ENCODE measurements at places on chromosomes 2 and 18. TPM values are rescaled to one million over a fixed set of nuclear protein-coding genes. Genes with fewer than 3 reads are reported as not detected.

Gene CXCR1
- not detected for total RNA-seq

Gene PLGLB1
- 8.6 TPM for total RNA-seq

DNA sequence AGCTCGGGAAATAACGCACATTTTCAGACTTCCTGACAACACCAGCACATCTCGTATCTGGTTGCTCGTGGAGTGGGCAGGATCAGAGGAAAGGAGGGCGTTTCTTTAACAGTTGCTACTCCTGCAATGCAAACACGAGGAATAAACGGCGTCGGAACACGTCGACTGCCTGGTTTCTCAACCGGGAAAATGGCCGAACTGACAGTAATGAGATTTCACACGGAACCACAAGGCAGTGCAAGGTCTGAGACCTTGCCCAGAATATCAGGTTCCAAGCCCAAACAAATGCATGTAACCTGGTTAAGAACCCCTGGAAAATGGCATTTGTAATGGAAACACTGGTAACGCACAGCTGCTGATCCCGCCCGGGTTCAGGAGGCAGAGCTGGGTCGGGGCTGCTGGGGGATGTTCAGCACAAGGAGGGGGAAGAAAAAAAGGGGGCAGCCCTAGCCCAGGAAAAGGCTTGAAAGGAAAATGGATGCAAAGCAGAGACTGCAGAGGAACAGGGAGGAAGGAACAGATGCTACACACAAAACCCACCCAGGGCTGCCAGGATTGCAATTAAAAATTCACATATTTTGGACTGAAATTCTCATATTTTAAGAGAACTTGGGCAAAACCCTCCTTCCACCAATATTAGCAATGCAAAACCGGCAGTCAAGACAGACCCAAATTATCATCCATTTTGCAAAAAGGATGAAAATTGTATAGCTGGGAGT is 61.6 kb upstream of the KLHL29 start:
- DNase-seq: no peak

Gene SERPINB13
- not detected for total RNA-seq
